CD4-positive, alpha-beta T cell treated with Interleukin-4 for 1 hour (primary cell): ENCODE measurements at places on chromosomes 1 and 21.

DNA sequence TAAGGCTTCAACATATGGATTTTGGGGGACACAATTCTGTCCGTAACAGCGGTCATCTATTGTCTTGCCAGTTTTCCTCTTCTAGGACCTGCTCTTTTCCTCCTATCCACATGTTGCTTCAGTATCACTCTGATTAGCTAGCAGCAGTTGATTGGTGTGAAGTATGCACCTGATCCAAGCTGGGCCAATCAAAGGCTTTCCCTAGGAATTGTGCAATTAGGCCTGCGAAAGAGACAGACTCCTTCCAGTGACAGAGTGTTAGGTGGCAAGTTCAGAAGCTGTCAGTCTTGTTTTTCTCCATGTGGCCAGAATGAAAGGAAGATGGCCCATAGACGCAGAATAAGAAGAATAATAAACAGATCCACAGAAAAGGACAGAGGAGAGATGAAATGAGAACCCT lies 34.1 kb upstream of the IL12RB2 start:
- DNase-seq = no peak

DNA sequence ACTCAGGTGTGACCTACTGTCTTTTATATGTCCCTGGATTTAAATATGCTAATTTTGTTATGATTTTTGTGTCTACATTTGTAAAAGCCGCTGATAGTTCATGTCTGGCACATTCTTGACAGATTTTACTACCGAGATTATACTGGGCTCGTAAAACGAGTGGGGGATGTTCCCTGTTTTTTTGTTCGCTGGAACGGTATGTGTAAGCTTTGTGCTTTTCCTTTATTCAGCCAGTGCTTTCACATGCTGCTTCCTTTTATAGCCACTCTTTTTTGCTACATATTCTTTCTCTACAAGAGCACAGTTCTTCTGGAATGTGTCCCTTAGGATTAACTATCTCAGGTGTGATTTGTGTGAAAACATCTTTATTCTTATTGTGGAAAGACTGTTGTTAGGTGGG lies 46.6 kb downstream of the ADARB1 start:
- no peak for DNase-seq

- DNase-seq = no peak
Observed at GRCh38 chr1:154962795-154963330, 1.3 kb upstream of the PYGO2 start.

GRCh38 chr1:196590012-196590708 lies 18.1 kb downstream of the KCNT2 start:
- DNase-seq = no peak

- no peak for DNase-seq
Observed at GRCh38 chr1:63973005-63973419, 199.2 kb downstream of the ROR1 start.
